Activated CD8-positive, alpha-beta T cell treated with anti-CD3 and anti-CD28 coated beads for 36 hours (primary cell): ENCODE measurements at places on chromosomes 1 and 21. TPM values are rescaled to one million over a fixed set of nuclear protein-coding genes. Genes with fewer than 3 reads are reported as not detected.

REN gene
- not detected for total RNA-seq

RPE65 gene
- not detected for total RNA-seq

OPRD1 gene
- total RNA-seq = 0.02 TPM

SPRR2G gene
- not detected for total RNA-seq
